H1 (cell line): ENCODE measurements at places on chromosomes 5 and 9. TPM values are rescaled to one million over a fixed set of nuclear protein-coding genes. Genes with fewer than 3 reads are reported as not detected.
A peak's percentile ranks its signal among the peaks of the same experiment; 100 is the strongest.

DNA sequence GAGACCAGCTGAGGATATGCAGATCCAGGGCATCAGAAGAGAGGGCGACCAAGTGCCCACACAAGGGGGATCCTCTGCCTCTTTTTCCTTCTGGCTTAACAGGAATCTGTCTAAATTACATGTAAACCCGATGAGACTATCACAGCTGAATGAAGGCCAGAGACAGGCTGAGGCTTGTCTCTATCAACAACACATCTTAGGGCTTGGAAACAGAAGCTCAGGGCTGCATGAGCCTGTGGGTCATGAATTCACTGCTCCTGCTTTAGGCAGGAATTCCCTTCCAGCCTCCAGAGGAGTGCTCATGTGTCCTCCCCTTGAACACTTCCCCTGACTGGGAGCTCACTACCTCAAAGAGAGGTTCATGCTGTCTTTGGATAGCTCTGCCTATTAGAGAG is 106.1 kb upstream of the PHYKPL start:
- H3K4me3 ChIP-seq = no peak overlapping the region
- no peak overlapping the region for H3K27ac ChIP-seq
- DNase-seq = no peak
- H3K27me3 ChIP-seq = no peaks in the 10 kb centered on the region
- H3K4me1 ChIP-seq = no peaks in the 10 kb centered on the region; the same call in 1 of the 2 replicates

DNA sequence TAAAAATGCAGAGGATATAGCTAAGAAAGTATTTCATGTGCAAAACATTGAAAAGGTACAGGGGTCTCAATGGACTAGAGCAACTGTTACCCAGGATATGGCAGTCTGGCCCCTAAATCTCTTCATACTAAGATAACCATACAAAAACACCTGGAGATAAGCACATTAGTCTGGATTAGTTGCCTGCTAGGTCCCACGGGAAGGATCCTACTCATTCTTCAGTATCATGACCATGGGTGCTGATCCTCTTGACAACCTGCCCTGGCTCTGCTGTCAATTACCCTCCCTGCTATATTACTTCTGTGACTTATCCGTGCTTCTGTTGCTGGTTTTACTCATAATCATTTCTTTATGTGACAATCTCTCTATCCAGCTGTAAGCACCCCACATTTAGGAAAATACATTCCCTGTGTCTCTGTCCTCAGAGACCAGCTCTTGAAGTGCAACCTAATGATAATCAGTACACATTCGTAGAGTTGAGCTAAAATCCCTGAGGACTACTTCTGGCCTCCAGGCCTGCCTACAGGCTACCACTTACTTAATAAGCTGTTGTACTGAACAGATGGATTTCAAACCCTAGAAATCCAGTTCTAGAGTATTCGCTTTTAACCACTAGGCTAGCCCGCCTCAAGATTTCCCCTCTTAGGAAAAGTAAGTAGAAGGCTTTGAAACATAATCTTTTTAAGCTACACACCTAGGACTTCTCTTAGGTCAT is 190.5 kb upstream of the OR13F1 start:
- H3K27ac ChIP-seq = no peak overlapping the region
- H3K36me3 ChIP-seq = no peaks in the 10 kb centered on the region

- H3K27me3 ChIP-seq = no peaks in the 10 kb centered on the region
- no peak overlapping the region for H3K4me3 ChIP-seq
- H3K36me3 ChIP-seq = no peaks in the 10 kb centered on the region
Measured at GRCh38 chr9:4423207-4423610, 67.1 kb upstream of the SLC1A1 start.

DNA sequence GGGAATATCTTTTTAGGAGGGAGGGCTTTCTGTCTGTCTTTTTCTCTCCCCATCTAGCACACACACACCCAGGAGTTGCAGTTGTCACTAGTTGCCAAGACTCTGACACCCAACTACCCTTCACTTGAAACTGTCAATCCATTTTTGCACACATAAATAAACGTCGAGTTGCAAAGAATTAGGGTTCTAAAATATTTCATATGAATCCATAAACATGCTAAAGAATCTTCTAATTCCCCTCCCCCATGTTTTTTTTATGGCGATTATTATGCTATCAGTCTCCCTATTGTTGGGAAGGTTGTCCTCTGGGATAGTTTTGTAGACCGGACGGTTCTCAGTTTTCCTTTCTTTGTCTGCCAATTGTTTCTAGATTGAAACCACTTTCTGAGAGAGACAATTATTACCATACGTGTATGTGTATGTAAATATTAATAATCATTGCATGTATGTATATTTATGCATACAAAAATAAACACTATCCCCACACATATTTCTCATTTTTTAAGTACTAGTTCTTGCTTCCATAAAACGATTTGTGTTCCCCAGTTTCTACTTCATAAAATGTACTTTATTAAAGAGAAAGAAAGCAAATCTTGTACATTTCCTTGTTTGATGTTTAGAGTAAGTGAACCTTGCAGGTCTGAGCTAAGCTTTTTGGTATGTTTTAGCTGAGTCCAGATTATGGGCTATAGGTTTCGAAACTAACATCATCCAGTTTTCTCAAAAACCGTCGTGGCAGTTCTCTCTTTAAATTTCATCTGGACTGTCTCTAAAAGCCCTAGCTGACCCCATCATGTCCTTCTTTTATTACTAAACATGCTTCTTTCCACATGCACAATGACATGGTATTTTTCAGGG is 165.0 kb upstream of the MPDZ start:
- DNase-seq = no peak
- no peak overlapping the region for H3K27ac ChIP-seq
- H3K4me1 ChIP-seq = 0 out of 2 replicates have a peak, but pooled peaks cover 5% of the 10 kb centered on the region
- H3K4me3 ChIP-seq = no peak overlapping the region

DNA sequence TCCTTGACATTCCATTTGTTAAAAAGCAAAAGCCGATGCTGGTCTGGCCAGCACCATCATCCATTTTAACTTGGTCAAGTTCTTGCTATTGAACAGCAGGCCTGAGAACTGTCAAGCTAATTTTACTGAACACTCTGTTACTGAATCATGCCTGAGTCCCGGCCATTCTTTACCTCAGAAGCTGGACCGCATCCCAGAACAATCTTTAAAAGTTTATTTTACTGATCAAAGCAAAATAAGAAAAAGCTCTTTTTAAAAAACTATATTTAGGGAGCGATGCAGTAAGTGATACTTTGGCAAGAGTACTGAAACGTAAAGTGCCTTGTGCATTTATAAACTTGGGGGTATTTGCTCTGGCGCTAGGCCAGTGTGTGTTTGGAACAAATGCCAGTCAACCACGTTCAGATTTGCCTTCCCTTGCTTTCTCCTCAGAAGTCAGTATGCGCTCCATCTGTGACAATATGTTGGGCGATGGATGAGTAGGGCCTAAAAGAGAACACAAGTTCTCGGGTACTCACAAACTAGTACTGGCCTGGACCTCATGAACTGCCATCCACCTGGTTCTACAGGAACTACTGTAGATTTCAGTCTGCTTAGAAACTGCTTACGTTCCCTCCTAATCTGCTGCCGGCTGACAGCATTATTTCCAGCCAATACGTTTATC is 161.9 kb downstream of the MAPKAP1 start:
- H3K4me1 ChIP-seq = no peaks in the 10 kb centered on the region
- H3K4me3 ChIP-seq = no peak overlapping the region
- no peaks in the 10 kb centered on the region for H3K36me3 ChIP-seq
- no peaks in the 10 kb centered on the region for H3K27me3 ChIP-seq
- DNase-seq = no peak

- no peak overlapping the region for H3K27ac ChIP-seq
- DNase-seq = no peak
- H3K4me3 ChIP-seq = no peak overlapping the region
- no peaks in the 10 kb centered on the region for H3K27me3 ChIP-seq
- H3K36me3 ChIP-seq = no peaks in the 10 kb centered on the region
Measured at GRCh38 chr9:763692-764091, 77.8 kb upstream of the DMRT1 start.

- DNase-seq = no peak
Measured at GRCh38 chr9:96163161-96163560, 138.8 kb downstream of the HSD17B3 start.

OTP gene
- total RNA-seq = not detected in 2 replicates

GRCh38 chr5:64827703-64828102 is 59.0 kb downstream of the CWC27 start:
- no peaks in the 10 kb centered on the region for H3K4me1 ChIP-seq
- no peaks in the 10 kb centered on the region for H3K27me3 ChIP-seq
- no peaks in the 10 kb centered on the region for H3K36me3 ChIP-seq
- no peak overlapping the region for H3K27ac ChIP-seq
- no peak overlapping the region for H3K4me3 ChIP-seq

OR1L6 gene
- not detected in 2 replicates for total RNA-seq

F2RL1 gene
- total RNA-seq = 23.2 and 23.5 TPM in 2 replicates

- no peaks in the 10 kb centered on the region for H3K27me3 ChIP-seq
- no peak overlapping the region for H3K27ac ChIP-seq
- no peaks in the 10 kb centered on the region for H3K4me1 ChIP-seq
- H3K36me3 ChIP-seq = no peaks in the 10 kb centered on the region
Measured at GRCh38 chr5:52579391-52579790, 208.3 kb upstream of the ITGA1 start.

STING1 gene
- 0.26 and 0.42 TPM in 2 replicates for total RNA-seq

DNA sequence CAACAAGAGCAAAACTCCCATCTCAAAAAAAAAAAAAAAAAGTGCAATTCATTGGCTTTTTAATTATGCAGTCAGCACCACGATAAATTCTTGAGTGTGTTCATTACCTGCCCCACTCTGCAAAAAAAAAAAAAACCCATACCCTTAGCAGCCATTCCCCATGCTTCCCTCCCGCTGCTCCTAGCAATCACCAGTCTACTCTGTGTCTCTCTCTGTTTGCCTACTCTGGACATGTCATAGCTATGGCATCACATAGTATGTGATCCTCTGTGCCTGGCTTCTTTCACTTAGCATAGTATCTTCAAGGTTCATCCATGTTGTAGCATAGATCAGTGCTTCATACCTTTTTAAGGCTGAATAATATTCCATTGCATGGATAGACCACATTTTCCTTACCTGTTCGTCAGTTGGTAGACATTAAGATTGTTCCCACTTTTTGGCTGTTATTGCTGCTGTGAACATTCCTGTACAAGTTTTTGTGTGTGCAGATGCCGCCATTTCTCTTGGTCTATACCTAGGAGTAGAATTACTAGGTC is 7.0 kb upstream of the PRR7 start:
- H3K4me1 ChIP-seq = no peaks in the 10 kb centered on the region
- no peak overlapping the region for H3K4me3 ChIP-seq
- peaks cover 19% of the 10 kb centered on the region for H3K36me3 ChIP-seq
- H3K27me3 ChIP-seq = peaks cover 2% of the 10 kb centered on the region; the same call in 1 of the 2 replicates

DNA sequence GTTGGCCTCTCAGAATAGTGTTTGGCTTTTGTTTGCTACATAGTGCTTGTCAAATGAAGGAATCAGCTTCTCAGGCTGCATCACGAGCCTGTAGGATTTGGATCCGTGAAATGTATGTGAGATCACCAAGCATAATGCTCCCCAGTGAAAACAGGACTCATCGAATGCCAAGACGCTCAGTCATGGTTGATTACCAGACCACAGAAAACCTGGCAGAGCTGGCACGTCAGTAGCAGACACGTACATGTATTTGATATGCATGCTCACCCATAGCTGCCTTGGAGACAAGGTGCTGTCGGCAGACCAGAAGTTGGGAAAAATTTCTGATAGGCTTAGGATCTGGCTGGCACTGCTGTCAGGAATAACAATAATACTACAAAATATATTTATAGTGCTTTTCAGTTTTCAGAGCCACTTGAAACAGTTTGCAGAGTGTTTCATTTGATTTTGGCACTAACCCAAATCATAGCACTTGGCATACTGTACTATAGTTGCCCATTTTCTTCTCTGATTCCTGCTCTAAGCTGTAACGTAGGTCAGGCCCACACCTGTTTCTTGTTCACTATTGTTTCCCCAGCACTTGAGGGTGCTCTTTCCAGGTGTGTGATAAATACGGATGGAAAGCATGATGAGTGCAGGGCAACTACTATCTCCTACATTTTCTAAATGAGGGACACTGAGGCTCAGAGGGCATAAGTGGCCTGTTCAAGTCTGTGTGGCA is 226.1 kb downstream of the NR3C1 start:
- no peak for DNase-seq
- H3K27ac ChIP-seq = no peak overlapping the region
- no peak overlapping the region for H3K4me3 ChIP-seq
- H3K27me3 ChIP-seq = no peaks in the 10 kb centered on the region
- H3K36me3 ChIP-seq = no peaks in the 10 kb centered on the region

GRCh38 chr5:160197341-160198144 is 31.8 kb upstream of the FABP6 start:
- H3K4me3 ChIP-seq = no peak overlapping the region
- DNase-seq = peak; percentile 54
- peaks cover 29% of the 10 kb centered on the region for H3K4me1 ChIP-seq
- no peaks in the 10 kb centered on the region for H3K36me3 ChIP-seq

OR1Q1 gene
- total RNA-seq = not detected in 2 replicates

- H3K4me3 ChIP-seq = no peak overlapping the region
- no peaks in the 10 kb centered on the region for H3K27me3 ChIP-seq
- DNase-seq = no peak
Measured at GRCh38 chr5:5014586-5015235, 125.4 kb upstream of the ADAMTS16 start.

SGCD gene
- total RNA-seq = 0.04 and 0.13 TPM in 2 replicates

DNA sequence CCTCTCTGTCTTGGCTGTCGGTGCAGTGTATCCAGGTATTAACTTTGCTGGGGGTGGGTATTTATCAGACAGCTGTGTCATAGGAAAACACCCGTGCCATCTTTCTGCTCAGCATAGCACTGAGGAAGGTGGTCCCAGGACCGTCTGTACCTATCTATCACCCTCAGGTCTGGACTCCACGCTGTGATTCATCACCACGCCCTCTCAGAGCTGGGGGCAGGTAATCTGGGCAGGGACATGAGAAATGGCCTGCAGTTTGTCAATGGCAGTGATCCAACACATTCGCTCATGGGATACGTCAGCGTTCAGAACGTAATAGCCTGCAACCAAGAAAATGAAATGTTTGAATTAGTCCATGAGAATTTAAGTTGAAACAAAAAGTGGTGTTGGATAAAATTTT is 151.6 kb upstream of the MAP1B start:
- no peak for DNase-seq
- no peak overlapping the region for H3K4me3 ChIP-seq
- H3K4me1 ChIP-seq = peaks cover 8% of the 10 kb centered on the region
- H3K36me3 ChIP-seq = no peaks in the 10 kb centered on the region
- H3K27me3 ChIP-seq = no peaks in the 10 kb centered on the region

ADCY2 gene
- 122 and 131 TPM in 2 replicates for total RNA-seq

GARNL3 gene
- 17.3 and 18.3 TPM in 2 replicates for total RNA-seq

HMCN2 gene
- 7.9 and 9.1 TPM in 2 replicates for total RNA-seq

DNA sequence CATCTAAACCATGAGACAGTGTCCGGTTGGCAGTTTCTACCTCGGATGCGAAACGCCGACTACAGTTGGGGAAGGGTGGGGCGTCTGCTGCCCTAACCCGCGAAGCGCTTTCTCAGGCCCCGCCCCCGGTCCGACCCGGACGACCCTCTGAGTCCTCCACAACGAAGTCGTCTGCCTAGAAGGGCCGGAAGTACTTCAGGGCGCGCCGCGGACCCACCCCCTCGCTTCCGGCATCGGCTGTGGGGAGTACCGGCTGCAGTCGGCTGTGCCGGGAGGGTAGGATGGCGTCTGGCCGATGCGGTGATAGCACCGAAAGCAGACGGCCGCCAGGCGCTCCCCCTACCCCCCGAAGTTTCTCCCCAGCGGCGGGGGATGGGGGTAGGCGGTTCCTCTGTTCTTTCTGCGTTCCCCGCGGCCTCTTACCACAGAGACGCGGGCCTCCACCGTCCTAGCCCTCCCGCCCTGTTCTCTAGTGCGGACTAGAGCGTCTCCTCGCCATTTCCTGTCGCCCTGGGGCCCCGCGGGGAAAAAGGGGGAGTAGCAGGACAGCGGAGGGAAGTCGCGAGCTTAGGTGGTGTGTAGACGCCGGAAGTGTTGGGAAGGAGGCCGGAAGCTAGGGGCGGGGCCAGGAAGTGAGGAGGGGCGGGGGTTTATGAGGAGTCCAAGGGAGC is at the start of gene TRIM41:
TRIM41 (plus strand) TSS at position 224 of the 671 bp plus-strand sequence. CDS start 719 bp downstream, outside the sequence.
- peak; percentile 97 for DNase-seq
- peak within 1 kb of the TSS; percentile 92 for H3K4me3 ChIP-seq
- H3K4me1 ChIP-seq = no peaks in the 10 kb centered on the region
- no peaks in the 10 kb centered on the region for H3K27me3 ChIP-seq
